CD4-positive, alpha-beta T cell (primary cell): ENCODE measurements at places on chromosomes 7 and 10. TPM values are rescaled to one million over a fixed set of nuclear protein-coding genes. Genes with fewer than 3 reads are reported as not detected.

DNA sequence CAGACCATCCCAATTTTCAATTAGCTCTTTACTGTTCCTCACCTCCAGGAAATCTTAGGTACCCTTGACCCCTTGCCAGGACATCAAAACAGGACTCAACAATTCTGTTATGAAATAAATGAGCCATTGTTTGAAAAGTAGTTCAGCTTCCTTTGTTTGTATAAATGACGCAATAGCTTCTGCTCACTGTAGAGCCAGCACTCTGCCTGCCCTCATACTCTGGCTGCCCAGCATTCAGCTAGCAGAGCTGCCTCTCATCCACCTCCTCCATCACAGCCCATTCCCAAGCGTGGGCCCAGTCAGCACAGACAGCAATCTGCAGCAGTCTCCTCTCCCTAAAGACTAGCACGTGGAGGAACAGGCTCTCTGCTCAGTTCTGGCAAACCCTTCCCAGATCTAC, 478.6 kb downstream of the GRID1 start:
- no peak for DNase-seq

Gene HK1
- total RNA-seq = 45.6 TPM

GRCh38 chr10:62112300-62112699, 156.3 kb downstream of the RTKN2 start:
- no peak for DNase-seq

Gene DMBT1
- not detected for total RNA-seq

DNA sequence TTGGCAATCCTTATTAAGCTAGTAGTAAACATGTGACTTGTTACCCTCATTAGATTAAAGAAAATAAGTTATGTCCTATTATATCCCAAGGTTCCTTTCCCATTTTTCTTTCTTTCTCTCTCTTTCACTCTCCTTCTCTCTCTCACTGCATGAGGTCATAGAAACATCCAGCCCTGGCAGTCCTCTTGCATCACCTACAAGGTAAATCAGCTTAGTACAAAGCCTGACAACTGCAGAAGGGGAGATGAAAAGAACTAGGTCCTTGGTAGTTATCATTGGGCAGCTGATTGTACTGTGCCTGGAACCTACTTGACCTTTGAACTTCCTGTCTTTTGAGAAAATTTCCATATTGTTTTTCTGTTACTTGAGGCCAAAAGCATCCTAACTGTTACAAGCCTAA, 307.9 kb upstream of the SP8 start:
- DNase-seq = no peak

DNA sequence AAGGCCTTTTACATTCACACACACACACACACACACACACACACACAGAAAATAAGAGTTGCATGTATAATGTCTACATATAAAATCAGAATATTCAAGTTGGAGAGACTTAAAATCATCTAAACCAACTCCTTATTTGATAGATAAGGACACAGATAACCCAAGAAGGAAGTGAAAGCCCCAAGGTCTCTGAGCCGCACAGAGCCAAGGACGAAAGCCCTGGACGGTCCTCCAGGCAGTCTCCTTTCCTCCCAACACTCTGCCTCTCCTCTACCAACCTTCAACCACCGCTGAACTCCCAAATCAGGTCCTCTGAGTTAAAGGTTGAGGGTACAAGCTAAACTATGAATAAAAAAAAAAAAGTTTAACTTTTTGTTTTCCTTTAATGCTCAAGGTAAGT, 28.2 kb downstream of the UBE2H start:
- no peak for DNase-seq

DNA sequence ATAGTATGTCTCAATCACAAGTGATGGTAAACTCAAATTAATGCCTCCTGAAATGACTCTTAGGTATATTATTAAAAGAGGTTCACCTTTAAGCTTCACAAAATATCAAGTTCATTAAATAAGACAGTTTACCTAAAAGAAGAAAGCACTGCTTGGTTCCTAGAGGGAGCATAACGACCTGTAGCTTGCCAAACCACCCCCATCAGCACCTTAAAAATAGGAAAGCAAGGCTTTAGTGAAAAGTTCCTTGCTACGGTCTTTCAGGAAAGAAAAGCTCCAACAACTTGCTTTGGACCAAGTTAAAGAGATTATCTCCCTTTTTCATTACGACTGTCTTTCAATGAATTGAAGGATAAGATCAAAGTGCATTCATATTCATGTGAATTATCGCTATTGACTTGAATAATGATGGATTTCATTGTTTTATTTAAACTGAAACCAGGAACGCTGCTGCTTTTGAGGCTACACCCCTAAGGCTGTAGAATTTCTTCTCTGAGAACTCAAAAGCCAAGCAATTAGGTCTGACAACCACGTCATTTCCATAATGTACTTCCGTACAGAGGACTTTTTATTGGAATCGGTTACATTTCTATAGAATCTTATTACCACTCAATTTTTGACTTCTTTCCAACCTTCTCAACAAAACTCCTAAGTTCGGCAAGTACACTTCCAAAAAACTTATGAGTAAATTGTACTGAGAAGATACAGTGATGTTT, 7.0 kb upstream of the SPAG6 start:
- DNase-seq = no peak

Gene LRRC17
- not detected for total RNA-seq

Gene ASB10
- not detected for total RNA-seq

Gene UNCX
- total RNA-seq = not detected

Gene GSTO1
- total RNA-seq = 26.1 TPM

DNA sequence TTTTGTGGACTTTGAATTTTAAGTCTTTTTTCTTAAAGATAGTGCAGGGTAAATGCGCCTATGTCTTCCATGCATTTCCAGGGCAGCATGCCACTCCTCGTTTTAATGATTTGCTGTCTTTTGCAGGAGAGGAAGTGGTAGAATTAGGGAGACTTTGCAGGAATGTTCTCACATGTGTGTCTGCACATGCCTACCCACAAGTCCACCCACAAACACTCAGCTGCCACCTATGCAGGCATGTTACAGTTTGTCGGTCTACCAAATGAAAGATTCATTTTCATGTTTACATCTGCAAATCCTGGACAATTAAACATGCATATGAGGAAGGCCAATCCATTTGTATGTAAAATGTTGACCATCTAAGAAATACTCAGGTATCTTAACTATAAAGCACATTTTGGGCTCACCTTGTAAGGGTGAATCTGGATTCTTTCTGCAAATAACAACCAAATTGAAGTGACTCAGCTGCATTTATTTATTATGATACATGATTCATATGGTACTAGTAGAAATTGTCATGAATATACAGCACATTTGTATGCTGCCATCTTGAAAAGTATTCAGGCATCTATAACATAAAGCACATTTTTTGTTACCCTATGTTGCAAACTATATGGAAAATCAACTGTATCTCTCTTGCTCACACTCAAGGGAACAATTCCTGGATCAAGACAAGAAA, 4.7 kb upstream of the TEX36 start:
- no peak for DNase-seq

GRCh38 chr7:93948106-93948505, 26.6 kb downstream of the GNG11 start:
- no peak for DNase-seq
